Activated CD4-positive, alpha-beta T cell treated with anti-CD3 and anti-CD28 coated beads, Interleukin-2, amount 10 ng/mL, durations not matched to agents 7 days and 5 days (primary cell): ENCODE measurements at places on chromosomes 4 and X. TPM values are rescaled to one million over a fixed set of nuclear protein-coding genes. Genes with fewer than 3 reads are reported as not detected.

PRDM5 gene
- not detected for total RNA-seq

FGFR3 gene
- 0.27 TPM for total RNA-seq

- no peak for DNase-seq
Observed at GRCh38 chr4:144658903-144659302, 12.9 kb downstream of the HHIP start.

FRMD7 gene
- not detected for total RNA-seq

GRCh38 chr4:77269505-77269904 is 112.5 kb downstream of the CCNG2 start:
- DNase-seq, result no peak

RNF212 gene
- 3.2 TPM for total RNA-seq

- no peak for DNase-seq
Observed at GRCh38 chr4:116374815-116375214, 710.6 kb downstream of the TRAM1L1 start.

DNA sequence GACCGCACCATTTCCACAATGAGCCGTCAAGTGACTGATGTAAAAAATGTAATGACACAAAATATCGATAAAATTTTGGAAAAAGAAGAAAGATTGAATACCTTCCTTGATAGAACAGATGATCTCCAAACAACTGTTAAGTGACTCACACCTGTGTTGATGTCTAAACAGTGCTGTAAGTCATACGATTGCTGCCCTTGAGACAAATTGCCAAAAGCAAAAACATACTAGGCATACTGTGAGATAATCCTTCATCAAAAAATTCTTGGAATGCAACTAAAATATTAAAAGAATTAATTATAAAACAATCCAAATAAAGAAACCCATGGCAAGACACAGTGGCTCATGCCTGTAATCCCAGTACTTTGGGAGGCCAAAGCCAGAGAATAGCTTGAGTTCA is 53.4 kb downstream of the HNRNPD start:
- DNase-seq, result no peak

- DNase-seq, result no peak
Observed at GRCh38 chrX:24282381-24283126, 31.3 kb downstream of the SUPT20HL2 start.

SORBS2 gene
- total RNA-seq, result not detected

GLRA2 gene
- not detected for total RNA-seq

MED14 gene
- total RNA-seq, result 41.7 TPM

GRCh38 chr4:150037251-150037856 is 40.9 kb upstream of the DCLK2 start:
- DNase-seq, result no peak

SLC6A8 gene
- total RNA-seq, result 0.69 TPM

ASB9 gene
- 0.44 TPM for total RNA-seq

GRCh38 chrX:67435536-67435935 is 108.3 kb upstream of the AR start:
- no peak for DNase-seq

DNA sequence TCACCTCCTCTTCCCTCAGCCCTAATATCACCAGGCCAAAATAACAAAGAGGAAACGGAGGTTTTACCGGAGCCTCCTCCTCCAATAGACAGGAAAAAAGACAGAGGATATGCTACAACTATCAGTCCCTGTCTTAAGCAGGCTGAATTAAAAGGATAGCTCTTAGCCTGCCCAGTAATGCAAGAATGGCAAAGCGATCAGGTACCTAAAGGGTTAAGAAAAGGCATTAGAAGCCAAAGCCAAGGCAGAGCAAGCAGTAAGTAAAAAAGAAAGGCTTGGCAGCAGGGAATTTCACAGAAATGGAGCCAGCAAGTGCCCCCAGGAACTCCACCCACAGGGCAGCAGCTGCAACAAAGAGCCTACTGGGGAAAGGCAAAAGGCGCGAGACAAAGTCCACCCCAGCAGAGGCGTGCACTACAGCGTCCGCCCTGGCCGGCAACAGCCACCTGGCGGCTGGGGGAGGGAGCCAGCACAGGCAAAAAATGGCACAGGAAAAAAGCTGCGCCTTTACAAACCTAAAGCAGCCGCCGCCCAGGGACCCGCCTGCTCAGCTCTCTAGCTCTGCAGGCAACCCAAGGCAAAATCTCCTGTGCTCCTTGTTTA is 220.6 kb upstream of the ZC4H2 start:
- DNase-seq, result no peak

GRCh38 chr4:38765382-38765781 is 17.4 kb downstream of the TLR10 start:
- DNase-seq, result no peak

- DNase-seq, result no peak
Observed at GRCh38 chr4:58247792-58248191, 1137.6 kb upstream of the IGFBP7 start.

DNA sequence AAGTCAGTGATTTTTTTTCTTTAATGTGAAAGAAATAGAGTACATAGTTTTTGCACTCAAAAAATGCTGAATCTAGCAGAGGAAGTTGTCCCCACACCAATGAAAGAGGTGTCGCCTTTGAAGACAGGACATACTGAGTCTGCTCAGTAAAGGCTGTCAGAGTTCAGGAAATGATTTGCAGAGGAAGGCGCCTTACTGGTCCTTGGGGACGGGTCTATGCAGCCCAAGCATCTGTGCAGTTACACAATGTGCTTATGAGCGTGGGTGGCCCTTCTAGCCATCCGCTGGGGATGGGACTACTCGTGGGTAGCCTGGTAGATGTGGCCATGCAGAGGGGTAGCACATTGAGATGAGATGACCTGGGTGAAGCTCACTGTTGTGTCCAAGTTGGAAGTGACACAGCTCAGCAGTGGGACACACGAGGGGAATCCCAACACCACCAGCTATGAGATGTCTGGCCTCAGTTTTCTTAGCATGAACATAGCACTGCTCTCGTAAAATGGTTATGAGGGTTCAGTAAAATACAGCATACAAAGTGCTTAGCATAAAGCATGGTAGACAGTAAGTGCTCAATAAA is 116.5 kb upstream of the RBPJ start:
- peak; percentile 44 for DNase-seq

GRCh38 chrX:68684291-68684918 is 36.9 kb downstream of the STARD8 start:
- no peak for DNase-seq

- no peak for DNase-seq
Observed at GRCh38 chr4:147398556-147398955, 82.3 kb upstream of the EDNRA start.

GRCh38 chr4:32488690-32489089 is 1768.5 kb downstream of the PCDH7 start:
- no peak for DNase-seq

LSM6 gene
- total RNA-seq, result 52.2 TPM

- DNase-seq, result no peak
Observed at GRCh38 chr4:188941524-188942119, 802.4 kb downstream of the TRIML1 start.

- DNase-seq, result no peak
Observed at GRCh38 chrX:20383477-20383876, 116.8 kb upstream of the RPS6KA3 start.

GRCh38 chr4:148170408-148171365 is 271.5 kb downstream of the NR3C2 start:
- DNase-seq, result no peak

DNA sequence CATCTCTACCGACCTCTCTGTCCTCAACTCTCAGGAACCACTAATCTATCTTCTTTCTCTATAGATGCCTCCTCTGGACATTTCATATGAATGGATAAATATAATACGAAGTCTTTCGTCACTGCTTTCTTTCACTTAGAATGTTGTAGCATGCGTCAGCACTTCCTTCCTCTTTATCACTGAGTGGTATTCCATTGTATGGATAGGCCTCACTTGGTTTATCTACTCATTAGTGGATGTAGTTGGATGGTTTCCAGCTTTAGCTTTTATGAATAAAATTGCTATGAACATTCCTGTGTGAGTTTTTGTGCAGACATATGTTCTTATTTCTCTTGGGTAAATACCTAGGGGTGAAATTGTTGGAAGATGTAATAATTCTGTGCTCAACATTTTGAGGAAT is 528.2 kb upstream of the FAT1 start:
- DNase-seq, result no peak

DNA sequence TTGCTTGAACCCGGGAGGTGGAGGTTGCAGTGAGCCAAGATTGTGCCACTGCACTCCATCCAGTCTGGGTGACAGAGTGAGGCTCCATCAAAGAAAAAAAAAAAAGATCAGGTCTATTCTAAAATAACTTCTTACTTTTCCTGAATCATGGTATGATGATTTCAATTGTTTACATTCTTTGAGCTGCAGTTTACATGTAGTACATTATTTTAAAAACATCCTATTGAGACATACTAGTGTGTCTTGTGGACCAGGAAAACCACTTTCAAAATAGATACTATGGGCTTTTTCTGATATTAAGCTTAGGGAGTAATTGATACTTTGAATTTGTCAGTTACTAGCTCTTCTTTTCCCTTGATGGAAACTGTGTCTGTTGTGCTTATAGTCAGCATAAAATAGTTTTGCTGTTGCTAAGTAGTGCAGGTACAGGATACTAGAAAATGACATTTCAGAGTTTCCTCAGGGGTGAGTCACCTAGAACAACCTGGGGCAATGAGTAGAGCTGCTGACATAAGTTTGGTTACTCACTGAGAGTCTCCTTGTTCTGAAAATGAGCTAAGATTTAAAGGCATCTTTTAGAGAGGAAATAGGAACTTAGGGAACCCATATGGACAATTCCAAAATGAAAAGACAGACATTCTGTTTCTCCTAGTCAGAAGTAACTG is 53.2 kb upstream of the C4orf54 start:
- DNase-seq, result no peak

ITGB1BP2 gene
- total RNA-seq, result 4.7 TPM

TMPRSS11D gene
- not detected for total RNA-seq

GRCh38 chrX:122135070-122135469 is 1049.0 kb upstream of the GRIA3 start:
- DNase-seq, result no peak

TLL1 gene
- not detected for total RNA-seq

- no peak for DNase-seq
Observed at GRCh38 chrX:45191383-45191782, 9.3 kb downstream of the DIPK2B start.

DNA sequence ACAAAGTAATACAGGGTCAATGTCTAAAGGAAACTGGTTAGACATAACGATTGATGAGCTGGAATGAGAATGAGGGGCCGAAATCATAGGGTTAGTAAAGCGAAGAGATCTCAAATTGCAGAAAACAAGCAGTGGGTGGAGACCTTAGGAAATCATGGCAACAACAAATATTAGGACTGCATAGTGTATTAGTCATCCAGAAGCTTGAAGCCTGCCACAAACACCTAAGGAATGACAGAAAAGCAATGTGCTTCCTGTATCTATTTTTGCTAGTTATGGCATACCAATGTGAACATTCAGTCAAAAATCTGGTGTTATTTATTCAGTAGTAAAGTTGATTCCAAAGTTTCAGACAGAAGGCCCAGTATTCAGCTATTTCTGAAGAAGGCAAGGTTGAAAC is 410.9 kb upstream of the CT83 start:
- no peak for DNase-seq

GRCh38 chr4:80208610-80209339 is 11.5 kb downstream of the PRDM8 start:
- no peak for DNase-seq

DNA sequence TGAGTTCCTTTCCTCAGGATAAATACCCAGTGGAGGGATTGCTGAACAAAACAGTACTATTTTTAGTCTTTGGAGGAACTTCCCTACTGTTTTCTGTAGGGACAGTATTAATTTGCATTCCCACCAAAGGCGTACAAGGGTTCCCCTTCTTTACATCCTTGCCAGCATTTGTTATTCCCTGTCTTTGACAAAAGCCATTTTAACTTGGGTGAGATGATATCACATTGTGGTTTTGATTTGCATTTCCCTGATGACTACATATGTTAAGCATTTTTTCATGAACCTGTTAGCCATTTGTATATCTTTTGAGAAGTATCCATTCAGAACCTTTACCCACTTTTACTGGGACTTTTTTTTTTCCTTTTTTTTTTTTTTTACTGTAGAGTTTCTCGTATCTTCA is 126.2 kb upstream of the ANXA10 start:
- DNase-seq, result no peak

DNA sequence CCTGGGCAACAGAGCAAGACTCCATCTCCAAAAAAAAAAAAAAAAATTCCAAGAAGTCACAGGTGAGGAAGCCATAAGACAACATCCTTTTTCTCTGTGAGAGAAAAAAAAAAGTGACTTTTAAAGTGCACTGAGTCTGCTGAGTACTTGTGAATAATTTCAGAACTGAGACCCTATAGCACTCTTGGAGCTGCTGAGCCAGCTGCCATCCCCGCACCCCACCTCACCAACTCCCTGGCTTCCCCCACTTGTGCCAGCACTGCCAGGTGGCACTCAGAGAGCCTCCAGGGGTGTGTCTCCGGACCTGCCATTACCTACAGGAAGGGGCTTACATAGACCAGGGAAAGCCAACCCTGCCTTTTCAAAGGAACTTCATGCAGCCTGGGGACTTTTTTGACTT is 39.2 kb upstream of the HS3ST1 start:
- no peak for DNase-seq

- DNase-seq, result no peak
Observed at GRCh38 chr4:73170518-73171198, 87.9 kb downstream of the ANKRD17 start.

SERTM2 gene
- total RNA-seq, result not detected

DNA sequence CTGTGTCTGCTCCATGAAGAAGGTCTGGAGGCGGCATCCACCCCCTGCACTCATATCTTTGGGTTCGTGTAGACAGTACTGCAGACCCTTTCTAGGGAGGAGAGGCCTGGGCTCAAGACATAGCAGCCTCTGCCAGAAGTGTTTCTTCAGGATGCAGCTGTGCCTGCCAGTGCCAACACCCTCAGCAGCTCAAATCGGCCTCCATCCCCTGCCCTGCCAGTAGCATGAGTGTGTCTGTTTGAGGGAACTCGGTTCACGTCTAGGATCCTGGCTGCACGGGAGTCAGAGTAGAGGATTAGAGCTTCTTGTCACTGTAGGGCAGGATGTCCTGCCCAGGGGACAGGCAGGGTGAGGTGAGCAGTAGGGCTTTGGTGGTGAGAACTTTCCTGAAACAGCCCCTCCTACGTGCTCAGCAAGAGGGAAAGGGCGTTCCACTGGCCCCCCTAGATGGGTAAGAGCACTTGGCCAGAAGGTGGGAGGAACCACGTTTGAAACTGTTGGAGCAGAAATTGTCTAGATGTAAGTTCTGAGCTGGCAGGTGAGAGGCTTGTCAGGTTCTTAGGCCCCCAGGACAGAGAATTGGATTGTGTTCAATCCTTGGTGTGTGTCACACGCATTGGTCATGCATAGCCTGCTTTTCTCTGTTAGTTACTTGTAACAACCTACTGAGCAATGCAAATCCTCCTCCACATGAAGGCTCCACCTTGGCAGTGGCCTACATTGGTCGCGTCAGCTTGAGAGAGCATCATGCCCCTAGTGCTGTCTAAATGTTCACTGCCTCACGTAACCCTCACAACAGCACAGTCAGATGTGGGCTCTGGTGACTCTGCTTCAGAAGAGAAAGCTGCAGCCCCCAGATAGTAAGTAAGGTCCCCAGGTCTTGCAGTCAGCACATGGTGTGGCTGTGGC is 25.8 kb upstream of the FAM193A start:
- DNase-seq, result no peak

GRCh38 chrX:151505796-151506195 is 57.7 kb upstream of the PASD1 start:
- peak; percentile 6 for DNase-seq

NDNF gene
- total RNA-seq, result 0.10 TPM
